Lower lobe of right lung (tissue), 2 donors: ENCODE measurements at places on chromosomes 13 and 19. TPM values are rescaled to one million over a fixed set of nuclear protein-coding genes. Genes with fewer than 3 reads are reported as not detected.

DNA sequence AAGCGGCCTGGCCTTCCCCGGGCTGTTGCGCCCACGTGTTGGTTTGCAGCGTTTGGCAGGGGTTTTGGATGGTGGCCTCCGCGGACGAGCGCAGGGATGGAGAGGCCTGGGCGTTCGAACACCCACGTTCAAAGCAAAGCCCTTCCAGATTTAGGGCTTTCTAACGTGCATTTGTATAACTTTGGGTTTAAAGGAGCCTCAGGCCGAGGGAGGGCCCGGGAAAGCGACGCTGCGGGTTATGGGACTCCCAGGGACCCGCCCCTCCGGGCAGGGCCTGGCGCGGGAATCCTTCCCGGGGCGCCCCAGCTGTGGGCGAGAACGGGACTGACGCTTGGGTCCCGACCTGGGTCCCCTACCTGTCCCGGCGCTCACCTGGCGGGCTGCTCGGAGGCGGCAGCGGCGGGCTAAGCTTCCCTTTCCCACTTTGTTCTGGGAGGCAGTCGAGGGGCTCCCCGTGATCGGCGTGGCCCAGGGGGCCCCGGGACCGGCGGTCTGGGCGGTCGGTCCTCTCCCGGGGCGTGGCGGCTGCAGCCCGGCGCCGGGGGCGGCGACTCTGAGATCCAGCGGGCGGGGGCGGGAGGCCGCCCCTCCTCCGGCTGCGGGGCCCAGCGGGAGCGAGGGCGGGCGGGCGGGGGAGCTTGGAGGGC is at the start of gene FBXO17:
Gene FBXO17, minus strand, starts transcription at position 529 of the 647 bp plus-strand sequence. CDS start 25,423 bp downstream, outside the sequence.
- peak within 1 kb of the TSS; percentile 77 for H3K27ac ChIP-seq
- H3K36me3 ChIP-seq: no peaks in the 10 kb centered on the region
- H3K27me3 ChIP-seq: peaks cover 15% of the 10 kb centered on the region
- peak within 1 kb of the TSS; percentile 68 for H3K4me3 ChIP-seq

DNA sequence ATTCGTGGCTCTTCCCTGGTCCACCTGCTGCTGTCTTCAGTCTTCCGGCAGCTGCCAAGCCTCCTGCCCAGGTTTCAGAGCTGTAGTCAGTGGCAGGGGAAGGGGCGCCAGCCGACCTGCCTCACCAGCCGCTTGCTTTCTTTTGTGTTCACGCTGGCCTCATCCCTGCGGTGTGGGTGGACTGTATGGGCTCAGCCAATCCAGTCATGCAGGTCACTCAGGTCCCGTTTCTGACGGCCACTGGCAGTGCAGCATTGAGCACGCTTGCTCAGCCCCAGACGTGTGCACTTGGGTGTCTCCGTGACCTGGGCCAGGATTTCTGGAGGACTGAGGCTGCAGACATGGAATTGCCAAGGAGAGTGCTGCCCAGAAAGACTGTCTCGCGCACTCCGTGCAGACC is 26.0 kb downstream of the AP1M1 start:
- peaks cover 85% of the 10 kb centered on the region for H3K36me3 ChIP-seq
- H3K4me3 ChIP-seq: no peak overlapping the region
- no peaks in the 10 kb centered on the region for H3K4me1 ChIP-seq

GRCh38 chr13:45368005-45368404 is 27.0 kb upstream of the TPT1 start:
- H3K36me3 ChIP-seq: peaks cover 4% of the 10 kb centered on the region
- peaks cover 28% of the 10 kb centered on the region for H3K4me1 ChIP-seq
- H3K27ac ChIP-seq: no peak overlapping the region
- no peaks in the 10 kb centered on the region for H3K27me3 ChIP-seq
- no peak overlapping the region for H3K4me3 ChIP-seq

DNA sequence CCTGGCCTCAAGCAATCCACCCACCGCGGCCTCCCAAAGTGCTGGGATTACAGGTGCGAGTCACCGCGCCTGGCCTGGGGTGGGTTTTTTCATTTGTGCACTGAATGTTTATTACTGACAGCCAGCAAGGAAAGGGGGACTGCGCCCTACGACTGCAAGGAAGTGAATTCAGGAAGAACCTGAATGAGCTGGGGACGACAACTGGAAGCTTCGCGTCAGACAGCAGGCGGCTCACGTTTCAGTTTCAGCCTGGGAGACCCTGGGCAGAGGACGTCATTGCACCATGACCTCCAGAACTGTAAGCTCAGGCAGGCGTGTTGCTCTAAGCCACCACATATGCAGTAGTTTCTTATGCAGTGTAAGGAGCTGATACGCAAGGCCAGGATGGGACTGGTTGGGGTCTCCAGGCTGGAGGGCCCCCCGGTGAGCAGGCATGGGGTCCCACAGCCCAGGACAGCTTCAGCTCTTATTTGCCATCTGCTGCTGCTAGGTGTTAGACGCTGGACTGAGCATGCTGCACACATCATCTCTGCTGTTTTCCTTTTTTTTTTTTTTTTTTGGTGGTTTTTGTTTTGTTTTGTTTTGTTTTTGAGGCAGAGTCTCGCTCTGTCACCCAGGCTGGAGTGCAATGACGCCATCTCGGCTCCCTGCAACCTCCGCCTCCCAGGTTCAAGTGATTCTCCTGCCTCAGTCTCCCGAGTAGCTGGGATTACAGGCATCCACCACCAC is 66.6 kb downstream of the GADD45B start:
- no peaks in the 10 kb centered on the region for H3K27me3 ChIP-seq
- DNase-seq: peak; percentile 55
- no peak overlapping the region for H3K4me3 ChIP-seq
- peak overlapping the region; percentile 93 for H3K27ac ChIP-seq
- H3K36me3 ChIP-seq: no peaks in the 10 kb centered on the region

Gene LYL1
- 27.2 TPM for total RNA-seq
